T-helper 2 cell (primary cell): ENCODE measurements at places on chromosomes 4 and X.

- no peak for DNase-seq
Observed at GRCh38 chr4:75289914-75290582, 224.2 kb downstream of the RCHY1 start.

DNA sequence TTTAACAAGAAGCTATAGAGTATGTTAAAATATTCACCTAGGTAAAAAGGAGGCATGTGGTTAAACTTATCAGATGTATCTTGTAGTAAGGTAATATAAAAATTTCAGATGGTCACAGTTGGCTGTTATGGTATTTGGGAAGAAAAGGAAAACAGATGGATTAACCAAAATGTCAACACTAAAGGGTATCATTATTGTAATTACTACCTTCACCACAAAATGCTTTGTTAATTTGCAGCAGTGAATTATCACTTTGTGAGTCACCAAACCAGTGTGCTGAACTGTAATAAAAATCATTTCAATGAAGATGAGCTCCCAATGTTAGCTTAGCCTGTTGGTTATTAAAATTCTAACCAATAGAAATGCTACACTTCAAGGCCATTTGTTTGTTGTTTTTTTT is 233.9 kb downstream of the RPA4 start:
- no peak for DNase-seq

- DNase-seq = no peak
Observed at GRCh38 chr4:153116291-153116680, 88.0 kb upstream of the TRIM2 start.

DNA sequence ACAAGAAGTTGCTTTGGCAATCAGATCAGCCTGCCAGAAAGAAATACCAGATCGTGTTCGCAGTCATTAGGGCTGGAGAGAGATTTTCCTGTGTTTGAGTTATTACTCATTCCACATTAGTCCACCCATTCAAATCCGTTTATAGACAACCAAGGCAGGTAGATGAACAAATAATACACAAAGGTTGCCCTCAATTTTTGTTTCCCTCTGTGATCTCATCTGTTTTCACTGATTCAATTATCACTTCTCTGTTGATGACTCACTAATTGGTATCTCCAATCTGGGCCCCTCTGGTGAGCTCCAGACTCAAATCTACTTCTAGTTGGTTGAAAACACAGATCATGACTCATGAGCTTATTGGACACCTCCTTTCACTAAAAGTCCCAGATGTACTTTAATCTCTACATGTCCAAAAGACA is 54.5 kb downstream of the CHM start:
- DNase-seq = no peak

GRCh38 chrX:13198056-13198761 is 121.6 kb downstream of the ATXN3L start:
- no peak for DNase-seq

GRCh38 chrX:9911487-9911886 is 55.7 kb upstream of the CLDN34 start:
- DNase-seq = no peak

GRCh38 chr4:154618708-154619315 is 6.4 kb upstream of the FGG start:
- no peak for DNase-seq

- no peak for DNase-seq
Observed at GRCh38 chr4:123952530-123953274, 556.1 kb downstream of the SPRY1 start.

GRCh38 chr4:177464026-177464425 is 21.8 kb upstream of the AGA start:
- DNase-seq = no peak

DNA sequence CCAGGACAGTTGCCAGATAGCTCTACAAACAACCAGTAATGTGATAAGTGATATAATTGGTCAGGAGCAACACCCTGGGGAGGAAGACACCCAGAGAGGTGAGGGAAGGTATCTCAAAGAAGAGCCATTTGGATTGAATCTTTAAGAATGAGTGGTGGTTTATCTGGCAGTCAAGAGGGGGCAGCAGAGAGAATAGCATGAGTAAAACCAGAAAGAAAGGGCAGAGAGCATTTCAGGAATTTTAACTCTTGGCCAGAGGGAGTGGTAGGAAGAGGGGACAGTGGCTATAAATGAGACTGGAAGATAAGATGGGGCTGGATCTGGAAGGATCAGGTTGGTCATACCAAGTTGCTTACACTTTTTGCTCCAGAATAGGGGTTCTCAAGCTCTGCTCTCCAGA is 5.9 kb upstream of the SEPTIN6 start:
- no peak for DNase-seq
